Right atrium auricular region (tissue), 2 donors: ENCODE measurements at places on chromosomes 7 and 10. TPM values are rescaled to one million over a fixed set of nuclear protein-coding genes. Genes with fewer than 3 reads are reported as not detected.
A peak's percentile ranks its signal among the peaks of the same experiment; 100 is the strongest.

Gene ZNF488
- total RNA-seq = not detected

Gene ASB10
- total RNA-seq = 11.6 TPM

Gene OR2A42
- total RNA-seq = 0.39 TPM

Gene HOXA2
- total RNA-seq = 0.33 TPM

Gene TWIST1
- 1.9 TPM for total RNA-seq

Gene ATP6V0E2
- total RNA-seq = 60.7 TPM

Gene OLAH
- total RNA-seq = 0.24 TPM

Gene SPDYE1
- total RNA-seq = not detected

Gene NYAP1
- total RNA-seq = 1.5 TPM

Gene GLCCI1
- total RNA-seq = 3.8 TPM

Gene ZMIZ1
- 71.0 TPM for total RNA-seq

Gene AKR1C8
- not detected for total RNA-seq

Gene ZNF736
- 1.4 TPM for total RNA-seq

GRCh38 chr10:8112942-8113442 is 58.5 kb downstream of the GATA3 start:
- no peak for DNase-seq

GRCh38 chr10:28429573-28430216 is 103.2 kb upstream of the WAC start:
- DNase-seq = no peak

- DNase-seq = no peak
Observed at GRCh38 chr7:148318102-148318811, 272.3 kb upstream of the C7orf33 start.

DNA sequence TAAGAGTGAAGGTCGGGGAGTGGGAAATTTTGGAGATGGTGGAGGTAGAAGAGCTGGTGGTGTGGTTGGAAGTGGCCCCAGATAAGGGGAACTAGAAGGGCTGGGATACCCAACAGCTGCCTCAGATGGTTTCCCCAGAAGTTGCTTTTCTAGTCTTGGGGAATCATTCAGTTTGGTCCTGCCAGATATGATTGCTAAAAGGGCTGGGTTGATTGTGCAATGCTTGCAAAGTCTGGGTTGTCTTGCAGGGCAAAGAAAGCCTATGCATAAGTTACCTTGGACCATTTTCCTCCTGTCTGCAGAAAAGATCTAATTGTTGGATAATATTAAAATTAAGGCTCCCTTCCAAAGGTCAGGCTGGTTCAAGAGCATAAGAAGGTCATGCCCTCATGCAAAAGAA is 213.8 kb upstream of the ZNF804B start:
- no peak for DNase-seq

- no peak for DNase-seq
Observed at GRCh38 chr7:95700917-95701316, 71.4 kb upstream of the DYNC1I1 start.

DNA sequence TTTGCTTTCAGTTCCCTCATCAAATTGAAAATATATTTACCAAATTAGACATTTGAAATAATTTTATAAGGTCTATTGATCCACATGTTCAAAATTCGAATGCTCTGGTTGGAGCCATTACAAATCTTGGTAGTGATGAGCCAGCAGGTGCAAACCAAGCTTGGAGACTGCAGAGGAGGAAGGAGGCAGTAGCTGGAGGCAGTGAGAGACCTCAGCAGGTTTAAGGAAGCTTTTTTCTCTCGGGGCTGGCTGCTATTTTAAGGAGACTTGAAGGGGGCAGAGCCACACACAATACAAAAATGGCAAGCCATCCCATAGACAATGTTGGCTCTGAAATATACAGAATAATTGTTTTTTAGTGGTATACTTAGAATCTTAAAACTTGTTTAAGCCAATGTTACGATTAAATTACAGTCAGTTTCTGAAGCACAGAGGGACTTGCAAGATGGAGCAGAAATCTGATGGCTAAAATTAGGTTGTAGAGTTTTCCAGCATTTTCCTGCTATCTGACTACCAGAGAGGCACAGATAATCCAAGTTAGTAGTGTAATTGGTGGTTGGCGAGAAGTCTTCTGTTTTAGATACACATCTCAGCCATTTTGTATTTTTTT is 185.8 kb downstream of the SNX10 start:
- DNase-seq = no peak

GRCh38 chr7:158302274-158303070 is 285.2 kb downstream of the PTPRN2 start:
- DNase-seq = peak; percentile 38

DNA sequence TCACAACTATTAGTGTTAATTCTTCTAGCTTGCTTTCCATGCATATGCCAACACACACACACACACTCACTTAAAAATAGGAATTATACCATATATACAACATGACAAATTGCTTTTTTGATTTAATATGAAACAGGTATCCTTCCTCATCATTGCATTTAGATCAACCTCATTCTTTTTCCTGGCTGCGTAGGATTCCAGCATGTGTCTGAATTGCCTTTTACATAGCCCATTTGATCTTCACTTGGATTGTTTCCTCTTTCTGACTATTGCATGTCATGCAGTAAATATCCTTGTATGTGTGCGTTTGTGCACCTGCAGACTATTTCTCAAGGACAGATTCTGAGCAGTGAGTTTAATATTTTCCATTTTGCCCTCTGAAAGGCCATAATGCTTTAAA is 28.2 kb downstream of the TACR2 start:
- no peak for DNase-seq

DNA sequence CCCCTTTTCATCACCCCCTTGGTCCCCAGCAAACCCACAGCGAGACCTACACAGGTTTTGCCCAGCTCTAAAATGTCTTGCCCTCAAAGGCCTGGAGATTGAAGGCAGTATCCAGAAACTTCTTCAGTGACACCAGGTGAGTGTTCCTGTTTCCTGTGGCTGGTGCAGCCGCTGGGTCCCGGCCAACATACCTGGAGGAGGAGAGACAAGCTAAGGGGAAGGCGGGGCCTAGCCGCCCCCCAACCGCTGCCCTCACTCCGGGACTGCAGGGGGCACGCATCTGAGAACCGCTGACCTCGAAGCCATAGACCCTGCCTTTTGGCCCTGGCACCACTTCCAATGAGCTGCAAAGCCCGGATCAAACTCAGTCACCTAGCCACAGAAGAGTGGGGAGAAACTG is 27.0 kb downstream of the OGDHL start:
- no peak for DNase-seq

- DNase-seq = no peak
Observed at GRCh38 chr10:20473023-20473760, 423.9 kb downstream of the NEBL start.

DNA sequence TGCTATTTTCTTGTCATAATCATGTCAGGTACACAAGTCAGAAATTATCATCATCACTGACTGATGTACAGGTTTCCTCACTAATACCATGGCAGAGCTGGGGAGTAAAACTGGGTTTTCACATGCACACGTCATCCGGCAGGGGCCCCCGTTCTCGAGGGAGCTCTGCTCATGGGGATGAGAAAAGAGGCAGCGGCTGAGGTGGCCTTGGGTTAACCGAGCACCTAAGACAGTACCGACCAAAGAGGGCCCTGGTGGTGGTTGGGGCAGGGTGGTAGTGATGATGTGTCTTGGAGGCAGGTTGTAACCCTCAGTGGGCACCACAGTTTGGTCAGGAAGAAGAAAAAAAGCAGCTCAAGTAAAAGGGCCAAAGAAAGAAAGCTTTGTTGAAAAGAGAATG is 12.1 kb upstream of the TRPV6 start:
- no peak for DNase-seq

GRCh38 chr7:89623018-89623672 is 531.1 kb upstream of the STEAP1 start:
- no peak for DNase-seq

- DNase-seq = no peak
Observed at GRCh38 chr7:4343272-4344247, 338.5 kb upstream of the FOXK1 start.

DNA sequence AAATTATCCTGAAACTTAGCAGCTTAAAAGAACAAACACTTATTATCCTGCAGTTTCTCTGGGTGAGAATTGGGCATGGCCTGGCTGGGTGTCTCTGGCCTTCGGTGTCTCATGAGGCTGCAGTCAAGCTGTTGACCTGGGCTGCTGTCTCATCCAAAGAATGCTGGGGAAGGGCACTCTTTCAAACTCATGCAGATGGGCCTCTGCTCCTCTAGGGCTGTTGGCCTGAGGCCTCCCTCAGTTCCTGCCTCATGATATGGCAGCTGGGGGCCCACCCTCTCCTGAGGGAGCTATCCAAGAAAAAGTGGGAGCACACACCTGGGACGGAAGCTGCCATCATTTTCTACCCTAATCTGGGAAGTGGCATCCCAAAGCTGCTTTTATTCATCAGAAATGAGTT is 43.6 kb downstream of the DRGX start:
- DNase-seq = peak; percentile 51

GRCh38 chr7:67809586-67809985 is 813.0 kb downstream of the TYW1 start:
- DNase-seq = no peak

DNA sequence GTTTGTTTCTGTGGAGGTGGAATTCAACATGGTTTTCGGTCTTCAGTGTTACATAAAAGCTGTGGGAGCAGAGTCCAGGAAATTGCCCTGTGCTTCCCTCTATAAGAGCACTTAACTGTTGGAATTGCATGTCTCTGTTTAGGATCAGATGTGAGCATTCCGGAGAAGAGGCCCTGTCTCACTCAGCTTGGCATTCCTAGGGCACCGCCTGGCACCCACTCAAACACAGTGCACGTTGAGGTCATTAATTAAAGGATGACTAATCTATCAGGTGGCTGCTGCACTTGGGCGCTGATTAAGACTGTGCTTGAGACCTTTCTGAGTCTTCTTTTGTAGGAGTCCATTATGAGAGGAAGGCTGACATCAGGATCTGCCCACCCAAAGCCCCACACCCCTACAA is 82.8 kb upstream of the VIPR2 start:
- DNase-seq = no peak

DNA sequence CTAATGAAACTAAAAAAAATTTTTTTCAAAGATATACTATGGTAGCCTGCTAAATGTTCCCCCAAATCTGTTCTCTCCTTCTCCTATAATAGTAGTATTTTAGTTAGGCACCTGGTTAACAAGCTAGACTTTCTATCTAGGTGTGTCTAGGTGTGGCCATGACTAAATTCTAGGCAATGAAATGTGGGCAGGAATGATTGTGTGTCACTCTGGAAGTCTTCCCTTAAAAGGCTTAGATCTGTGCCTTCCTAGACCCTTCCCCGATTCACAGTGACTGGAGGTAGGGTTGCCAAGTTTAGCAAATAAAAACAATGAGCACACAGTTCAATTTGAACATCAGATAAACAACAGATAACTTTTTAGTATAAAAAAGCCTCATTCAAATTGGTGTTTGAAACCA is 8.3 kb upstream of the ARHGAP21 start:
- no peak for DNase-seq

DNA sequence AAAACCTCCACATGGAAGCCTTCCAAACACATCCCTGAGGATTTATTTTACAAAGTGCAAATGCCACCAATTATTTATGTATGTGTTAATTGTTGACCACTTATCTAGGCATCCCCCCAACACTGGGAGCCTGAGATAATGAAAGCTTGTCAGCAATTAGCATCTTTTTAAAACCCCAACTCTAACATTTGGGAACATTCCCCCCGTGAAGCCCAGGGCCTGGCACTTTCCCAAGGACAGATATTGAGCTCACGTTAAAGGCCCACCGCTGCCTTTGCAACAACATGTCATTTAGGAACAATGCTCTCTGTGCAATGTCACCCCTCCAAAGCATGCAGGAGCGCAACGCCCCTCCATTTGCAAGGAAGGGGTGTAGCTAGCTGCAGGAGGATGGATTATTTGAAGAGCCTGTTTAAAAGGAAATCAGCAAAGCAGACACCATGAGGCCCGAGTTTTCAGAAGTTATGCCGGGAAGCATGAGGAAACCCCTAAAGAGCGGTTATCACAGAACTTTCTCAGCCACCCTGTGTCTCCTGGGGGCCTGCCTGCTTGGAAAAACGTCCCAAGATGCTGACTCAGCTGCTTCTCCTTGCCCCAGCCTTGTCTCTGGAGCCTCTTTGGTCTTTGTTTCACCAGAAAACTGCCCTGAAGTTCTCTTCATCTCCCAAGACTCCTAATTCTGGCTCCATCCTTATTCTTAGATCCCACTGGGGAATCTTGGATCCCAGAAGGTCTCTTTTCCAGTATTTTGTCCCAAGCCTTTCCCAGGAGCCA is 444.1 kb downstream of the GRID1 start:
- DNase-seq = peak; percentile 52

DNA sequence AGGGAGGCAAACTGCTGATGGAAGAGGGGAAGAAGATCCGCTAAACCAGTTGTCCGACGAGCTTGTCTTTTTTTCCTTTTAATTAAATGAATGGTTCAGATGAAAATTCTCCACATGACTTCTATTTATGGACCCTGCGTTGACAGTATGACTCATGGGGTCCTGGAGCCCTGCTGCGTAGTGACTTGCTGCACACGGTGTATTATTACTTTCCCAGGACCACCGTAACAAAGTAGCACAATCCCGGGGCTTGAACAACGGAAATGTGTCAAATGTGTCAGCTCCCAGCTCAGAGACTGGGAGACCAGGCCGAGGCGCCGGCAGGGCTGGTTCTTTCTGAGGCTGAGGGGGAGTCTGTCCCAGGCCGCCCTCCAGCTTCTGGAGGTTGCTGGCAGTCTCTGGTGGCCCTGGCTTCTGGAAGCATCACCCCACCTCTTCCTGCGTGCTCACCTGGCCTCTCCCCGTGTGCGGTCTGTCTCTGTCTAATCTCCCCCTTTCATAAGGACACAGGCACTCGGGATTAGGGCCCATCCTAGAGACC is 33.8 kb upstream of the MNX1 start:
- no peak for DNase-seq

DNA sequence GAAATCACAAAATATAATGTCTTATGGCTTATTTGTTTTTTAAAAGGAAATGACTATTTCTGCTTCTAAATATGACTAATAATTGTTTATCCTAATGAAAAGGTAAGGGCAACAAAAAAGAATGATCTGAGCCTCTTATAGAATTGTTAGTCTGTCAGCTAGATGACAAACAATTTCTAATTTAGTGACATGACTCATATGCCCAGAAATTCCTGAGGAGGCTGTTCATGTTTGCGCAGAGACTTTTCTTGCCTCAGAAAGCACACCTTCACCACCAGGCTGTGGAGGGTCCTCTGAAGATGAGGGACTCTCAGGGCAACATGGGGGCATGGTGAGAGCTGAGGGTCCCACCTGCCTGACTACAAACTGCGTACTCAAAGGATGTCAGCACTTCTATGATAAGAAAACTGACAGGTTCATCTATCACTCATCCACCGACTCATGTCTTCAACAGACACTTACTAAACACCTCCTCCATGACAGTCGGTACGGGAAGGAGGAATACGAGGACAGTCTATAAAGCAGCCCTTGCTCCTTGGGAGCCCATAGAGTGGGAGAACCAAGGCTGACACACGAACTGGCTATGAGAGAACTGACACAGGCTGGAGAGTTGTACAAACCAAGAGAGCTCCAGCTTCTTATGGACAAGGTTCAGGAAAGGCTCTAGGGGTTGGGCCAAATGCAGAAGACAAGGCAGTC is 102.0 kb downstream of the PKD1L1 start:
- no peak for DNase-seq

- no peak for DNase-seq
Observed at GRCh38 chr7:93015779-93016481, 101.8 kb downstream of the SAMD9 start.

- no peak for DNase-seq
Observed at GRCh38 chr7:42624471-42624870, 287.4 kb downstream of the C7orf25 start.

- DNase-seq = no peak
Observed at GRCh38 chr10:108275895-108276685, 1111.6 kb upstream of the SORCS1 start.

GRCh38 chr10:52136921-52137320 is 177.2 kb upstream of the DKK1 start:
- DNase-seq = no peak
